ENCODE measurements at places on chromosomes 2 and 18.
A peak's percentile ranks its signal among the peaks of the same experiment; 100 is the strongest.

DNA sequence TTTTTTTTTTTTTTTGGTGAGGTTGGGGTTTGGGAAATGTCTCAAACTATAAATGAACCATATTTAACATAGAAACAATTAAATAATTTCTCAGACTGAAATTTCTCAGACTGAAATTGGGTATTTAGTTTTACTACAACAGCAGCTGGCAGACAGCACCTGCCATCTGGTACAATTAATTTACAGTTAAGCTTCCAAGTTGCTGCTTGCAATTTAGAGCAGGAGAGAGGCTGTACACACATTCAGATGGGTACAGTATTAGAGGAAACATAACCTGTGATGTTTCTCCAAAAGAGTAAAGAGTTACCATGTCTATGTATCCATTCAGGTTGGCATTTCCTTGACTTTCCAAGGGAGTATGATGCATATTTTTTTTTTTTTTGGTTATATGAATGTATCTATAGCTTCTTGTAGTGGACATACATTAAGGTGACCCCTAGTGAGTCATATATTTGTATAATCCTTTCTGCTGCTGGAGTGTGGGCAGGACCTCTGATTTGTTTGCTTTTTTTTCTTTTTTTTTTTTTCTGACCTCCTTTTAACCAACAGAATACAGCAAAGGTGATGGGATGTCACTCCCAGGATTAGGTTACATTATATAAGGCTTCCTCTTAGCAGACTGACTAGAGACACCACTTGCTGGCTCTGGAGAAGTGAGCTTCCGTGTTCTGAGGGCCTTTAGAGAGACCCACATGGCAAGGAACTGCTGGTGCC, 201.7 kb downstream of the PTH2R start:
- no peak for DNase-seq

DNA sequence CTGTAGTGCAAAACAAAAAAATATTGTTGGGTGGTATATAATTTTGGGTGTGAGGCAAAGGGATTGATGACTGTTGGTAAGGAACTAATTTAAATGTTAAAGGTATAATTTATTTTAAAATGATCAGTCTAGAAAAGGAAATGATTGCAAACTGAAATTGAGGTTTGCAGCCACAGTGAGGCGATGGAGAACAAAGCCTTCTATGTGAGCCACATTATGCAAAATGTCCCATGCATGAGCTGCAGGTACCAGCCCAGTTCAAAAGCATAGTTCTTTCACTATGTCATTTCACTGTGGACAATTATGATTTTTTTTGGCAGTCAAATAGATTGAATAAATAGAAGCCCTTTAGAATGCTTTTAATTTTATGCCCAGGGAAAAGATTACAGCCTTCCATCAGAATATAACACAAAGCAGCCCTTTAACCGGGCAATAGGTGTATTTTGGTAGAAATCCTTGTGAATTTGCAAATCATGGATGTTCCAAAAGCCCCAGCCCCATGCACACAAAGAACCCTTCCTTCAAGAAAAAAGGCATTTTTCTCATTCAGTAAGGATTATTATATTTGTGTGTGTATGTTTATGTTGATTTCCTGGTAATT, 1.7 kb downstream of the MAP2 start:
- peak; percentile 59 for DNase-seq

- peak; percentile 91 for DNase-seq
Measured at GRCh38 chr2:241558532-241559322, at the start of gene BOK. BOK (plus strand) TSS chr2:241558745; CDS start chr2:241559484, 739 bp downstream.

- no peak for DNase-seq
Measured at GRCh38 chr18:63617049-63617914, 26.8 kb downstream of the SERPINB4 start.

DNA sequence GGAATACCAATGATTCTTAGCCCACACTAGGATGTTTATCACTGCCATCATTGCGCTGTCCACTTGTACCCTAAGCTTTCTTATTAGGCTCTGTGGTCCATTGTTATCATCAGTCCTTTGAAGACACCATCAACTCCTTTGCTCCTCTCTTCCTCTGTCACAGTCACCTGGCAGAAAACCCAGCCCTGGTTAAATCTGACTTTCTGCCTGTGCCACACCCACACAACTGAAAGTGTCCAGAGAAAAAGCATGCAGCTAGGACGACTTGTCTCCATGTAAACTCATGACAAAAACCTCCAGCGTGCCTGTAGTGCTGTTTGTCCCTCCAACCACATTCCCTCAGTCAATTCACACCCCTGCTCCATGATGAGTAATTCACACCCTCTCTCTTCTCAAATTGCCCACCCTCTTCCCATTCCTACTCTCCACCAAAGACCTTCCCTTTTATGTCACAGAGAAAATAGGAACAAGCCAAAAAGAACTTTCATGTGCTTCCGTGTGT, 297.4 kb upstream of the MGAT5 start:
- DNase-seq = no peak

DNA sequence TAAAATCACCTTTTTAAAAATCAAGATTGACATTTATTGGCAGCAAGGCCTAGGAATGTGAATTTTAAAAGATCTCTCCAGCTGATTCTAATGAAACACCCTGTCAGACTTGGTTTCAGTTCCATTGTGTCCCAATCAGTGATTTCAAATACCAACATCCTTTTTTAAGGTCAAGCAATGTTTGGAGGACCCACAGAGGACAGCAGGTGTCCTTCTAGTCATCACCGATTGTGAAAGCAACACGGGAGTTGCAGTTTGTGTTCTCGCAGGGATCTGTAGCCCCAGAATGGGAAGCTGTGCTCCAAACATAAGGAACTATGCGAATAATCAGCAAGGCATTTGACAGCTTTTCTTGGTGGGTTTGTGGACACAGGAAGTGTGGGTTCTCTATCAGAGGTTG, 4.5 kb upstream of the KIDINS220 start:
- no peak for DNase-seq

- DNase-seq = no peak
Measured at GRCh38 chr18:44881461-44882162, 200.9 kb downstream of the SETBP1 start.

- no peak for DNase-seq
Measured at GRCh38 chr2:25855065-25855464, 23.2 kb downstream of the ASXL2 start.

GRCh38 chr2:113602869-113603466, 24.1 kb upstream of the RABL2A start:
- no peak for DNase-seq

GRCh38 chr2:127740665-127741288, 39.5 kb downstream of the SFT2D3 start:
- DNase-seq = no peak

GRCh38 chr18:50870138-50870845, 8.6 kb upstream of the ME2 start:
- peak; percentile 87 for DNase-seq

DNA sequence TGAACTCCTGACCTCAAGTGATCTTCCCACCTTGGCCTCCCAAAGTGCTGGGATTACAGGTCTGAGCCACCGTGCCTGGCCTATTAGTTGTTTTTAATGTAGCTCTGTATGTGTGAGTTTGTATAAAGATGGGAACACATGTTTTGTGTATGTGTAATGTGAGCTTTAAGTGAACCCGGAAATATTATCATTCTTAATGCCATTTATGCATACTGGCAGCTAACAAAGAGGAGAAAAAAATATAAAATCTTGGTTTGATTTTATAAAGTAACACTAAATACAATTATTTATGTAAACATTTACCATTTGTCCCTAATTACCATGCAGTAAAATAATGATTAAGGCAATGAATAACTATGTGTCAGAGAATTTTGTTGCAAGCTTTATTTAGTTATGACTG, 9.1 kb upstream of the CKAP2L start:
- no peak for DNase-seq

- DNase-seq = no peak
Measured at GRCh38 chr2:171578127-171578803, 56.0 kb downstream of the CYBRD1 start.

GRCh38 chr18:63878343-63878742, 9.2 kb upstream of the SERPINB2 start:
- no peak for DNase-seq

DNA sequence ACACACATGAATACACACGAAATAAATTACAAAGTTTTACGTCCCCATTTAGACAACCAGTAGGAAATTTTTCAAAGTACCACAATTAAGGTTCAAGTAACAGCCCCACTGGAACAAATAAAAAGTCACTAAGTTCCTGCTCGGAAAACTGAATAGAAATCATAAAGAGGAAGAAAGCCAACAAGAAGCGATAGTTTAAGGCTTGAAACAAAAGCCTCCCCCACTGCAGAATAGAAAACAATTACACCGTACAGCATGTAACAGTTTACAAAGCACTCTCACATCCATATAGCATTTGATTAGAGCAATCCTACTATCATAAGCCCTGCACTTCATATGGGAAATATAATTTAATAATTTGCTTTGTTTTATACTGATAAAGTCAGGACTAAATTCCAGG, 15.5 kb downstream of the KLF7 start:
- no peak for DNase-seq

DNA sequence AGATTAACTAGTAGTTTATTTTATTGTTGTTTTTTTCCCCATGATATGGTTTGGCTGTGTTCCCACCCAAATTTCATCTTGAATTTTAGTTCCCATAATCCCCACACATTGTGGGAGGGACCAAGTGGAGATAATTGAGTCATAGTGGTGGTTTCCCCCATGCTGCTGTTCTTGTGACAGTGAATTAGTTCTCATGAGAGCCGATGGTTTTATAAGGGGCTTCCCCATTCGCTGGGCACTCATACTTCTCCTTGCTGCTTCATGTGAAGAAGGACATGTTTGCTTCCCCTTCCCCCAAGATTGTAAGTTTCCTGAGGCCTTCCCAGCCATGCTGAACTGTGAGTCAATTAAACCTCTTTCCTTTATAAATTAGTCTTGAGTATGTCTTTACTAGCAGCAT, 36.5 kb downstream of the GALNT14 start:
- no peak for DNase-seq

GRCh38 chr18:76633588-76634269, 138.7 kb upstream of the ZNF516 start:
- DNase-seq = no peak

GRCh38 chr2:235634435-235635158, 140.8 kb downstream of the AGAP1 start:
- peak; percentile 17 for DNase-seq

GRCh38 chr2:167264380-167264779, 376.1 kb downstream of the XIRP2 start:
- peak; percentile 23 for DNase-seq

- peak; percentile 57 for DNase-seq
Measured at GRCh38 chr2:102839668-102840388, 78.0 kb downstream of the TMEM182 start.

DNA sequence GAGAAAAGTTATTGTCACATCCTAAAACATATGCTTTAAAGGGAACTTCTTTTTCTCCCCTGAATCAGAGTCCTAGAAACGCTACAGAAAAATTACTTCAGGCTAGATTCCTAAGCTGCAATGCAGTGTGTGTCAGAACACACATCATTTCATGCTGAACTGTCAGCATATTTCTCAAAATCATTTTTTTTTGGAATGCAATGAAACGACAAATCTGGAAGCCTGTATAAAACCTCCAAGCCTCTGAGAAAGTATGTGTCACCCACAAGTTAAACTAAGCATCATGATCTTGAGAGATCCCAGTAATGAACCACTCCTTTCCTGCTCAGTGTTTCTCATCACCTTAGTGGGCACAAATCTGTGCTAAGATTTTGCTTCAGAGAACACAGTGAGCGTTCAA, 276.2 kb downstream of the ZNF521 start:
- DNase-seq = no peak

GRCh38 chr18:55447672-55448018, 140.3 kb downstream of the TCF4 start:
- DNase-seq = no peak

DNA sequence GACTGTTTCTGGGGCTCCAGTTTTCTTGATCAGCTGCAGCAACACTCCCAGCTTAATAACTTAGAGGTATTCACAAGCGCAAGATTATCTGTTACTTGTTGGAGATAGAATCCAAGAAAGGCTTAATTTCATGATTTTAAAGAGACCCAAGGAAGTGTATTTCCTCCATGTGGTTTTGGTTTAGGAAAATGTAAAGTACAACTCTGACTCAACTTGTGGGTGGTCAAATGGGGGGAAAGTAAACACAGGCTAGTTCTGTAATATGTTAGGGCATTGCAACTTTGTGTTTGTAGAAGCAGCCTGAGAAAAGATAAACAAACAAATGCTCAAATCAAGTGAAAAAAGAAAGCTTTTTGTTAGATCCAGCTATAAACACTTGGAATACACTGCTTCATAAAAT, 90.1 kb upstream of the COL3A1 start:
- DNase-seq = peak; percentile 48

- peak; percentile 60 for DNase-seq
Measured at GRCh38 chr2:168920504-168921157, 19.5 kb downstream of the G6PC2 start.

DNA sequence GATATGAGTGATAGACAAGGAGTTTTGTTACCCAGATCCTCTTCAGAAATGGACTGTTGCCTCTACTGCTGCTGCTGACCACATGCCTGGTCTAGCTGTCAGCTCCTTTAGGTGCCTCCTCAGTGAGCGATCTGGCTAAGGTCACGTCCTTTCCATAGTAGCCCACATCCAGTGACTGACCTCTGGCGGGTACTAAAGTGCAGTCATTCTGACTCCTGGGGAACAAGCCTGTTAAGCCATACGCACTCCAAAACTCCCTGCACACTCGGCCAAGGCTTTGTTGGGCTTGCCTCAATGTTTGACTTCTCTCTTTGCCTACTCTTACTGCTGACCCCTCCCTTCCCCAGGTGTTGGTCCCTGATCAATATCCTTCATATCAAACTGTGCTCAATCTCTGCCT, 685.2 kb downstream of the IRS1 start:
- peak; percentile 72 for DNase-seq

DNA sequence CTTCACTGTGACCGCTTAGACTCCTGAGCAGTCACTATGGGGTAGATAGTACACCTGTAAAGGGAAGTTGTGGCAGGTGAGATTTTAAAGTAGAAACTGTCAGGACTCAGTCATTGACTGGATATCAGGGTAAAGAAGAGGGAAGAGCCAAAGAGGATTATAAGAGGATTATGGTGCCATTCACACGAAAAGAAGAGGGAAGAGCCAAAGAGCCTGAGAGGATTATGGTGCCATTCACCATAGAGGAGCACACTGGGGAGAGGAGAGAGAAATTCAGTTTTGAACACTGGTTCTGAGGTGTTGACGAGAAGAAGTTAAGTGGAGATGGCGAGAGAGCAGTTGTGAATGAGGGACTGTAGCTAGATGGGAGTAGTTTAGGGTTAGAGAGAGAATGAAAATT, 16.9 kb upstream of the KCNJ13 start:
- DNase-seq = no peak

- DNase-seq = peak; percentile 33
Measured at GRCh38 chr2:191569025-191569424, 108.9 kb upstream of the NABP1 start.

GRCh38 chr2:152298754-152299153, 36.2 kb upstream of the FMNL2 start:
- peak; percentile 55 for DNase-seq

DNA sequence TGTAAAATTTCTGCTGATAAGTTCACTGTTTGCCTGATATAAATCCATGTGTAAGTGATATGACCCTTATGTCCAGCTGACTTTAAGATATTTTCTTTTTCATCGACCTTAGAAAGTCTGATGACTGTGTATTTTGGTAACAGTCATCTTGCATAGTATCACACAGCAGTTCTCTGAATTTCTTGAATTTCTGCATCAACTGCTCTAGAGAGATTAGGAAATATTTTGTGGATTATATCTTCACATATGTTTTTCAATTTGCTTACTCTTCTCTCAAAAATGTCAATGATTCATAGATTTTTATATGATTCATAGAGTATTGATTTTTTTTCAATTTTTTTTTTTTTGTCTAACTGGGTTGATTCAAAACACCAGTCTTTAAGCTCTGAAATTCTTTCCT, 945.3 kb downstream of the TRIB2 start:
- peak; percentile 78 for DNase-seq

Measured in ELR (cell line).